Hepatocyte (in vitro differentiated cells): ENCODE measurements at places on chromosomes 6 and 20. TPM values are rescaled to one million over a fixed set of nuclear protein-coding genes. Genes with fewer than 3 reads are reported as not detected.

DNA sequence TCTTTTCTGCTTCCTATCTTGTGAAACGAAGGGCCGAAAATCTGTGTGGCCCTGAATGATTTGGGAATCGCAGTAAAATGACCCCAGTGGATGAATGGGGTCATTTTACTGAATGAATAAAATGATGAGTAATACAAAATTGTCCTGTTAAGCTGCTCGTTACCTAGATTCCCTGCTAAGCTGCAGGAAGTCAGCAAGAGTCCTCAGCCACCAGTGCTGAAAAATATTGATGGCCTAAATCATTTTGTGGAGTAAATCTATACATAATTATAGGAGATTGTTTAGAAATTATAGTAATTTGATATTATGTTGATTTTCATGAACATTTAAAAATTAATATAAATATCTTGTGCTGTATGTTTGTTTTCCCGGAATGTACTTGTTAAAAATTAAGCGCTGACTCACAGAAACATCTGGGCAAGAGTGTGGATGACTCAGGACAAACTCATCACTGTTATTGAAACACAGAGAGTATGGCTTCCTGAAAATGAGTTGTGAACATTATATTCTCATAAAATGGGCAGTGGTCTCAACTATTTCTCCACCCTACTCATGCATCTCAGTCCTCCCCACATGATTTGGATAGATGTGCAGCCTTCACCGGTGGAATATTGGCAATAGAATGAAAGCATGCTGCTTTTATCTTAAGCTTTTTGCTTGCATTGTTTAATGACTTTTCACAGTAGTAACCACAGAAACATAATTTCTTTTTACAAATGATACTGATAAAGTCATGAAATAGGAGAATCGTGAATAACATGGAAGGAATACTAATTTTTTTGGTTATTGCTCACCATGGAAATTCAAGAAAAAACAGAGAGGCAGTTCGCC, 36.2 kb upstream of the RGS17 start:
- no peaks in the 10 kb centered on the region for H3K4me1 ChIP-seq
- no peaks in the 10 kb centered on the region for H3K36me3 ChIP-seq
- no peaks in the 10 kb centered on the region for H3K27me3 ChIP-seq
- DNase-seq = no peak
- peak overlapping the region; percentile 11 for H3K27ac ChIP-seq

GRCh38 chr6:3610206-3610605, 141.3 kb downstream of the PXDC1 start:
- H3K27me3 ChIP-seq = no peaks in the 10 kb centered on the region
- H3K4me3 ChIP-seq = no peak overlapping the region
- H3K4me1 ChIP-seq = no peaks in the 10 kb centered on the region
- H3K27ac ChIP-seq = no peak overlapping the region
- peak; percentile 67 for DNase-seq
- no peaks in the 10 kb centered on the region for H3K36me3 ChIP-seq

GRCh38 chr20:59723108-59723500, 118.8 kb downstream of the PHACTR3 start:
- no peaks in the 10 kb centered on the region for H3K4me1 ChIP-seq
- no peaks in the 10 kb centered on the region for H3K36me3 ChIP-seq
- H3K27me3 ChIP-seq = no peaks in the 10 kb centered on the region
- H3K27ac ChIP-seq = no peak overlapping the region
- no peak for DNase-seq

DNA sequence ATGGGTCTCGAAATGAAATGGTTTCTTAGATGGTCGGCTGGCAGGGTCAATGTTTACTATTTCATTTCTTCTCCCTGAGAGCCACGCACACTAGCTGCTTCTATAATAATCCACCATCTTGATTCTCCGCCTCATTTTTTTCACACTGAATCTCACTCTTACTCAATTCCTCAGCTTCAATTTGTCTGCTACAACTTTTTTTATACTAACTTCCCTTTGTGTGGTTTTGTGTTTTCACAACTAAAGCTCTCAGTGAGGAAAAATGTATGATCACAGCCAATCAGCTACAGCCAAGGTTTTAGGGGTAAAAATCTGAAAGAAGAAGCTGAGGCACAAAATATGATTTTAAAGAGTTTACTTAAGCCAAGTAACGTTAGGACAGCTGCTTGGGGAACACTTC, 1309.4 kb downstream of the EPHA7 start:
- DNase-seq = no peak
- no peak overlapping the region for H3K4me3 ChIP-seq
- H3K27me3 ChIP-seq = no peaks in the 10 kb centered on the region
- H3K27ac ChIP-seq = peak overlapping the region; percentile 74
- no peaks in the 10 kb centered on the region for H3K4me1 ChIP-seq

GRCh38 chr6:12221856-12222255, 68.3 kb upstream of the EDN1 start:
- H3K4me1 ChIP-seq = no peaks in the 10 kb centered on the region
- H3K36me3 ChIP-seq = no peaks in the 10 kb centered on the region
- H3K27ac ChIP-seq = no peak overlapping the region
- DNase-seq = no peak

The SLC4A11 gene
- polyA plus RNA-seq = 1.3 and 2.3 TPM in 2 replicates

The POU3F2 gene
- polyA plus RNA-seq = not detected in 2 replicates
